ENCODE measurements at places on chromosomes 12 and 14. TPM values are rescaled to one million over a fixed set of nuclear protein-coding genes. Genes with fewer than 3 reads are reported as not detected.

- DNase-seq = no peak
These were observed 374.4 kb upstream of the E2F7 start for GRCh38 chr12:77439749-77440148.

Gene CD27
- not detected for polyA plus RNA-seq

- no peak for DNase-seq
These were observed 58.4 kb downstream of the SLC25A47 start for GRCh38 chr14:100381395-100382105.

Gene RPS6KA5
- 3.7 TPM for polyA plus RNA-seq

Gene SCNN1A
- 0.03 TPM for polyA plus RNA-seq

Gene CEBPE
- polyA plus RNA-seq = 0.03 TPM

Gene TAS2R9
- polyA plus RNA-seq = not detected

Gene FAM181A
- 0.32 TPM for polyA plus RNA-seq

DNA sequence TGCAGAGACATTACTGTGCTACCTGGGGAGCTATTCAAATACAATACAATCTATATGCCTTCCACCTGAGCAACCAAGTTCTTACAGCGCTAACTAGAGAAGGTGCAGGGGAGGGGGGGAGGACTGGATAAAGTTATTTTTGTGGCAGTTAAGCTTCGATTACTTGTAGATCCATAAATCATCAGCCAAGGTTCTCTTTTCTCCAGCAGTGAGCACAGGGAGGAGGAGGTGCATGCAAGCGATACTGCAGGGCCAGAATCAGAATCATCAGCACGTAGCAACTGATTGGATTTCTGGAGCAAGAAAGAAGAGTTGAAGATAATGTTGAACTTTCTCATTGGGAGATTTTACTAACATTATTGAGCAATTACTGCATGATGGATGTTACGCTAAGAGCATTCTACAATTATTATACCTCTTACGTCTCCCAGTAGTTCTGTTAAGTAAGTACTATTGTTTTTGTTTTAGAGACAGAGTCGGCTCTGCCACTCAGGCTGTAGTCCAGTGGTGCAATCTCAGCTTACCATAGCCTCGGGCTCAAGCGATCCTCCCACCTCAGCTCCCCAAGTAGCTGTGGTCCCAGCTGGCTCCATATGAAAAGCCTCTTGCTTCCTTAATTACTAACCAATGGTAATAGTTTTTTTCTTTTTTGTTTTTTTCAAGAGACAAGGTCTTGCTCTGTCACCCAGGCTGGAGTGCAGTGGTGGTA is 74.6 kb upstream of the EEA1 start:
- DNase-seq = no peak

DNA sequence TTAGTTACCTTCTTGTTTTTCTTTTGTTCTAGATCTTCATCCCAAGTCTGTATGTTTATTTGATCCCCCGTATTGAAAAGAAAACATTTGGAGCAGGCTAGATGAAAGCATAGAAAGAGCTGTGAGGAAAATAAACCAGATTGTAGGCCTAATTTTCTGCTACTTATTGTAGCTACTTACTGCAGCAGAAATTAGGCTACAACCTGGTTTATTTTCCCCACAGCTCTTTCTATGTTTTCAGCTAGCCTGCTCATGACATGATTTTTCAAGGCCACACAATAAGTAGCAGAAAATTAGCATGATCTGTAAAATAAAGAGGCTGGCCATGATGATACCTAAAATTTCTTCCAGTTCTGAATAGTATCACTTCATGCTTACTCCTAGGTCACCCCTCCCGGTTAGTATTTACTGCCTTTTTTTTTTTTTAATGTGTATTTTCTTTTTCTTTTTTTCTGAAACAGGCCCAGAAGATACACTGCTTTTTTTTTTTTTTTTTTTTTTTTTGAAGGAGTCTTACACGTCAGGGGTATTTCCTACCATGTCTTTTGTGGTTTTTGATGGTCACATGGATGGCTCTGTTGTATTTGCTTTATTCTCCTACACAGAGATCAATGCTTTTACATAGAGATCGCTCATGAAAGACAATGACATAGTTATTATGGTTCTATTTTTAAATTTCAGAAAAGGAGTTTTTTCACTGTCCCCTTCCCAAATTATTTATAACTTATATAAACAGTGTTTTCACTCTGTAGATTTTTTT is 32.3 kb downstream of the BHLHE41 start:
- DNase-seq = no peak

Gene GALNT16
- polyA plus RNA-seq = 1.4 TPM

DNA sequence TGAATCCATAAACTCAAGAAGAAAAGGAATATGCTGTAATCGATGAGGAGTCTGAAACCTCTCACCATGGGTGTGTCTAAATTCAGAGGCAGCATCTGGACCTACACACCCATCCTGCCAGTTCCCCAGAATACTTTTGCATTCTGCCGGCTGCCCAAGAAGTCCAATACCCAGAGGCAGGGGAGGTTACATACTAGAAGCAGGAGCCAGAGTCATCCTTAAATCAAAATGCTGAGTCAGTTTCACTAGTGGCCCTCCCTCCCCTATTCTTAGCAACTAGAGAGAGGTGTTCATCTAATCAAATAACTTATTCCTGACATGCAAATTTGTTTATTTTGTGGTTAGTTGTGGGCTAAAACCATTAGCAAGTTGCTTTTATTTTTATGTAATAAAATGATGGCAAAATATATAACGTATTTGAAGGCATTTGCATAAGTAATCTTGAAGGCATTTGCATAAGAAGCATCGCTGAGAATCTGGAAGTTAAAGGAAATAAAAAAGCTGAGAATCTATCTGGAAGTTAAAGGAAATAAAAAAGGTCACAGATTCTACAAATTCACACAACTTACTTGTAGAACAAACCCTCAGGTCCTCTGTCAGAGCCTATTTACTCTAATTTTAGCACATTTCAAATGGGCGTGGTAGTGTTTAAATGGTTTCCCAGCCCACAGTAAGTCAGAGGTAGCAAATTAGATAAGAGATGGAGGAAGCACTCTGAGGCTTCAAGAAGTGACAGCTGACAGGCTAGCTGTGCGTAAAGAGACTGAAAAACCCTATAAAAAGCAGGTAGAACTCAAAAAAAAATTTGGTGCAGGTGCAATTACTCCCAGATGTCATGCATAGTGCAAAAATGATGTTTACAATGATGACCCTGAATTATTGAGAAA is 7.8 kb downstream of the BHLHE41 start:
- no peak for DNase-seq

GRCh38 chr14:99604766-99605298 is 825 bp upstream of the CCDC85C start:
- DNase-seq = no peak

GRCh38 chr12:47896633-47897032 is 8.2 kb downstream of the VDR start:
- DNase-seq = no peak

Gene BEST3
- 41.8 TPM for polyA plus RNA-seq

Gene CYP27B1
- not detected for polyA plus RNA-seq

GRCh38 chr12:64082866-64083268 is 139.2 kb downstream of the KICS2 start:
- DNase-seq = no peak

GRCh38 chr12:5396541-5396940 is 35.4 kb upstream of the NTF3 start:
- DNase-seq = no peak

- DNase-seq = no peak
These were observed 131.1 kb upstream of the G2E3 start for GRCh38 chr14:30427846-30428245.

- peak; percentile 89 for DNase-seq
These were observed 482 bp downstream of the TMEM30B start for GRCh38 chr14:61280526-61281185.

Gene NRXN3
- 0.06 TPM for polyA plus RNA-seq

Gene SLC10A1
- not detected for polyA plus RNA-seq

Gene KCNC2
- polyA plus RNA-seq = 0.03 TPM

DNA sequence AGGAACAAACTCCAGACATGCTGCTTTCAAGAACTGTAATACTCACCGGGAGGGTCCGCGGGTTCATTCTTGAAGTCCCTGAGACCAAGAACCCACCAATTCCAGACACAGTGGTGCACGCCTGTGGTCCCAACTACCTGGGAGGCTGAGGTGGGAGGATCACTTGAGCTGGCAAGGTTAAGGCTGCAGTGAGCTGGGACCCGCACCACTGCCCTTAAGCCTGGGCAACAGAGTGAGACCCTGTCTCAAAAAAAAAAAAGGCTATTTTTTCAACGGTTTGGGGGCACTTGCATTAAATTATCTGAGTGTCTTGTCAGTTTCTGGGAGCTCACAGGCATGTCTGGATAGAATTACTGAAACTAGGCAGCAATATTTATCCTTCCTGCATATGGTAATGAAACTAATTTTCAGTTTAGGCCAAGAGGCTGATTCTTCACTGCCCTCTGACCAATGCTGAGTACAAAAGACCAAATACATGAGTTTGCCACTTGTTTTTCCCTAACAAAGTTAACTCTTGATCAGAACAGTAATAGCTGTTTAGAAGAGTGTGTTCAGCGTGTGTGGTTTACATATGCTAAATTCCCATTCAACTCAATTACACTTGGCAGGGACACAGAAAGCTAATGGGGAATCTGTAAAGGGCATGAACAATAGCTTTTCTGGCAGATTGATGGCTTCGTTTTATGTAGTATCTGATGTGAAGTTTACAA is 65.8 kb upstream of the RASSF3 start:
- DNase-seq = no peak

GRCh38 chr12:124397807-124398577 is 103.1 kb downstream of the RFLNA start:
- no peak for DNase-seq

DNA sequence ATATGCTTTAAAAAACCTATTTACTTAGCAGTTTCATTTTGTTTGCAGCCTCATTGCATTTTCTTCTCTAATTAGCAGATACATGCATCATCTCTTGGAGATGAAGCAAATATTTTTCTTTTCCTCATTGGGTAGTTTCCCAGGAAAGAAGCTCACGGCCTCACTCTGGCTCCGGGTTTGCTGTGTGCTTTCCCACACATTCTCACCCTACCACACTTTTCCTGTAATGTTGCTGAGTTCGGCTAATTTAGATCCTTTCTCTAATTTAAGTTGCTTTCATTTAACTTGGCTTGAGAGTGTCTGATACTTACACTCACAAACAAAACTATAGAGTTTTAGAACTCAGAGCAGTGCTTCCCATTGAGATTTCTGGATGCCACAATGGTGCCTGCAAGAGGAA is 928.2 kb downstream of the NRXN3 start:
- DNase-seq = no peak

GRCh38 chr14:96962337-96962736 is 165.2 kb downstream of the VRK1 start:
- no peak for DNase-seq

GRCh38 chr14:22188318-22188717 is 400.7 kb downstream of the DAD1 start:
- no peak for DNase-seq

Gene ADAMTS20
- not detected for polyA plus RNA-seq

DNA sequence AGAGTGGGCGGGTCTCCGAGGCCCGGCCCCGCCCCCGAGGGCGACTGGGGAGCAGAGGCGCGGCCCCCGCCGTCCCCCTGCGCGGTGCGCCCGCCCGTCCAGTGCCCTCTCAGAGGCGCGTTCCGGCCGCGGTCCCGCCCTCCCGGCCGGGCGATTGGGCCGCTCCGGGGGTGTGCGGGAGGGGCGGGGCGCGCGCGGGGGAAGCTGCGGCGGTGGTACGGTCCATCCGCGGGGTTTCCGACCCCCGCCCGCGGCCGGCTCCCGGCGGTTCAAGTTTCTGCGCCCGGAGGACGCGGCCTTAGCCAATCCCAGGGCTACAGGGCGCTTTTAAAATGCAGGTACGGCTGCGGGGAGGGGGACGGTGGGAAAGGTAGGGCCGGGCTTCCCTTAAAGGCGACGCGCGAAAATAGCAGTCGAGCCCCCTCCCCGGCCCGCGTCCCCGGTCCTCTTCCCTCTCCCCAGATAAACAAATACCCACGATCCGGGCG is 315 bp upstream of the CCDC85C start:
- peak; percentile 96 for DNase-seq

Gene ALX1
- polyA plus RNA-seq = 0.19 TPM

Gene NCOR2
- 60.9 TPM for polyA plus RNA-seq

GRCh38 chr12:128606051-128606450 is 217.7 kb downstream of the SLC15A4 start:
- no peak for DNase-seq

- no peak for DNase-seq
These were observed 109.0 kb downstream of the CHST11 start for GRCh38 chr12:104565606-104566243.

DNA sequence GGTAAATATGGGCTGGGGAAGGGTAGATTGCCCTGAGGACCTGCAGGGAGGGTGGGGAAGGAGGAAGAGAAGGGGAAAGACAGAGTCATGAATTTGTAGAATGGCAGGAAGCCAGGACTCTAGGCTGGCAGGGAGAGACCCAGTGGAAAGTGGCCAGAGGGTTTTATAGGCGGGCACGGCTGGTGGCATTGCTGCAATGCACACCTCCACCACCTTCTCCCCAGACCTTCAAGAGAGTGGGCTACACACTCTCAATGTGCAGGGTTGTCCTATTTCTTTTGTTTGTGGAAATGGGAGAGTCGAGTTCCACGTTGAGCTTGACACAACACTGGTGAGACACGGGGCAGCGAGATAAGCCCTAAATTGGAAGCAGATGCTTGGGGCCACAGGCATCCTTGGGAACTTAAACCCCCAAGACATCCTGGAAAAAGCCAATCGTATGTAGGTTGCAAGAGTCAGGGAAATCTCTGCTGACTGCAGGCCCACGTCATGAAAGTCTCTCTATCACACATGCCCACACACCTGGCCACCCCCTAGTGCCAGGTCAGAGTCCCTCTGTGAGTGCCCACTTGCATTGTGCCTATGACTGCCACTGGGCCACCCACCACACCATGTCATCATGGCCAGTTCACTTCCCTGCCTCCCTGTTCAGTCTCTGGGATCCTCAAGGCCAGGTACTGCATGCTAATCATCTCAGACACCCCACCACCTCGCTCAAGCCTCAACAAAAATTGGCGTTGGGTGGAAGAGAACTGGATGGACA is 38.0 kb upstream of the BDKRB2 start:
- no peak for DNase-seq

DNA sequence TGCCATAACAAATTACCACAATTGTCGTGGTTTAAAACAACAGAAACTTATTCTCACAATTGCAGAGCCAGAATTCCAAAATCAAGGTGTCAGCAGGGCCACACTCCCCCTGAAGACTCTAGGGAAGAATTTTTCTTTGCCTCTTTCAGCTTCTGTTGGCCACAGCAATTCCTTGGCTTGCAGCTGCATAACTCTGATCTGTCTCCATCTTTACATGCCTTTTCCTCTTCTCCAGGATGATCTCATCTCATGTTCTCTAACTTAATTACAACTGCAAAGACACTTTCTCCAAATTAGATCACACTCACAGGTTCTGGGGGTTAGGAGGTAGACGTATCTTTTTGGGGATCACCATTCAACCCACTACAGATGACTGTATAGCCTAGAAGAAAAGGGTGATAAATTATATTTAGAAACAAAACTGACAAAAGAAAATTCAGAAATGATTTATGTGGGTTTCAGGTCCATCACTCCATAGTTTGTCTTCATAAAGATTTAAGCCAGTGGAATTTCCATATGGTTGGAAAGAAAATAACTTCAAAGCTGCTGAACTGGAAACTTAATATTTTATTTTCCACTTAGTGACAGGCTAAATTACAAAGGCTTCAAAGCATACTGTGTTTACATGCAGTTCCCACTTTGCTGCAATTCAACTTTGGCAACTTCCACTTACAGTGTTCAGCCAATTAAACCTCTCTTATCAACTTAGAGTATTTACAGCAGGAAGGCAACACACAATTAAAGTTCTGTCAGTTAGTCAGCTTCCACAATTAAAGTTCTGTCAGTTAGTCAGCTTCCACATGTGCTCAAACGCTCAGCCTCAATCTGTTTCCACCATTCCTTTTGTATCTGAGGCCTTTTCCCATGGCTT is 213.3 kb downstream of the EPS8 start:
- DNase-seq = no peak
